WTC11 (cell line): ENCODE measurements at places on chromosomes 12 and 14. TPM values are rescaled to one million over a fixed set of nuclear protein-coding genes. Genes with fewer than 3 reads are reported as not detected.

- no peak for DNase-seq
These were observed 15.0 kb downstream of the VCPKMT start for GRCh38 chr14:50101417-50101816.

GRCh38 chr12:95022477-95022876 is 19.0 kb upstream of the NDUFA12 start:
- DNase-seq: no peak

GRCh38 chr14:62428429-62429203 is 616.6 kb downstream of the KCNH5 start:
- no peak for DNase-seq

- DNase-seq: no peak
These were observed 320.7 kb downstream of the SOX5 start for GRCh38 chr12:23628806-23629205.

GRCh38 chr12:123840765-123841425 is 78.8 kb downstream of the DNAH10 start:
- no peak for DNase-seq

GRCh38 chr12:76704693-76705092 is 59.2 kb upstream of the ZDHHC17 start:
- DNase-seq: no peak

- DNase-seq: no peak
These were observed 30.8 kb downstream of the TMTC3 start for GRCh38 chr12:88172844-88173407.

GRCh38 chr12:120705618-120706017 is 4.6 kb upstream of the UNC119B start:
- no peak for DNase-seq

DNA sequence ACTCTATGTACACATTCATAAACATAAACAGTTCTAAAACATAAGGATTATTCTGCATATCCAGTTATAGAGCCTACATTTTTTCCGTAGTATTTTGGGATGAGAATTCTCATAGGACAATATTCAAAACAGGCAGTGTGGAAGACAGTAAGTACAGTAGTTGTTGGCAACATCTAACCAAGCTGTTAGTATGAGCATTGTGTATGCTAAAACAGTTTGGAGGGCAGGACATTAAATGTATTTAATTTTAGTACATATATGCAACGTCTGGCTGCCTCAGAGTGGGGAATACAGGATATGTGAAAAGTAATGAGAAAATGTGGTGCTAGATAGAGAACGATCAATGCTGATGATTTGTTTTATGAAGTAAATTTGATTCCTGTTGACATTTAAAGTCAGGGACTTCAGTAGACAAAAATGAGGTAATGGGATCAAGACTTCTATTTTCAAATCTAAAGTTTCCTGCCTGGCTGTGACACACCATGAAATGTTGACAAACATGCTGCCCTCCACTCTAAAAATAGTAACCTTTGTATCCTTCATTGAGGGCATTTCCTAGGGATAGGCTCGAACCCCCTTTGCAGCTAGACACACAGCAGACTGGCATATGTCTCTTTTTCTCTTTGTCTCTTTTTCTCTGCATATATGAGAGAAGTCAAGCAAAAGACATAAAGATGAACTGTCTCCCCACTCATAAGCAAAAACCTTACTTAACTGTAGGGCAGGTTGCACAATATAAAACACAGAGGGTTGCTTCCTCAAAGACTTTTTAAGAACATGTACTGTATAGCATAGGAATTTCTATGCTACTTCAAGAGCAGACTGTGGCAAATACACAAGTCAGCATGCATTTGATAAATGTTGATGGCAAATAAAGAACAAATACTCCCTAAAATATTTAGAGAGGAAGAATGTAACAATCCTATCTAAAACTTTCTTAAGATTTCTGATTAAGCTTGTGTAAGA is 75.5 kb upstream of the GTF2A1 start:
- no peak for DNase-seq

DNA sequence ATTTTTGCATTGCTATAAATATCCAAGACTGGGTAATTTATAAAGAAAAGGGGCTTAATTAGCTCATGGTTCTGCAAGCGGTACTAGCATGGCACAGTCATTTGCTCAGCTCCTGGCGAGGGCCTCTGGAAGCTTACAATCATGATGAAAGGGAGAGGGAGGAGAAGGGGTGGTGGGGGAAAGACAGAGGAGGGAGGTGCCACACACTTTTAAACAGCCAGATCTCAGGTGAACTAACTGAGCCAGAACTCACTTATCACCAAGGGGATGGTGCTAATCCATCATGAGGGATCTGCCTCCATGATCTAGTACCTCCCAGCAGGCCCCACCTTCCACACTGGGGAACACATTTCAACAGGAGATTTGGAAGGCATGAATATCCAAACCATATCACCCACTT is 476.3 kb downstream of the PCNX1 start:
- DNase-seq: no peak

DNA sequence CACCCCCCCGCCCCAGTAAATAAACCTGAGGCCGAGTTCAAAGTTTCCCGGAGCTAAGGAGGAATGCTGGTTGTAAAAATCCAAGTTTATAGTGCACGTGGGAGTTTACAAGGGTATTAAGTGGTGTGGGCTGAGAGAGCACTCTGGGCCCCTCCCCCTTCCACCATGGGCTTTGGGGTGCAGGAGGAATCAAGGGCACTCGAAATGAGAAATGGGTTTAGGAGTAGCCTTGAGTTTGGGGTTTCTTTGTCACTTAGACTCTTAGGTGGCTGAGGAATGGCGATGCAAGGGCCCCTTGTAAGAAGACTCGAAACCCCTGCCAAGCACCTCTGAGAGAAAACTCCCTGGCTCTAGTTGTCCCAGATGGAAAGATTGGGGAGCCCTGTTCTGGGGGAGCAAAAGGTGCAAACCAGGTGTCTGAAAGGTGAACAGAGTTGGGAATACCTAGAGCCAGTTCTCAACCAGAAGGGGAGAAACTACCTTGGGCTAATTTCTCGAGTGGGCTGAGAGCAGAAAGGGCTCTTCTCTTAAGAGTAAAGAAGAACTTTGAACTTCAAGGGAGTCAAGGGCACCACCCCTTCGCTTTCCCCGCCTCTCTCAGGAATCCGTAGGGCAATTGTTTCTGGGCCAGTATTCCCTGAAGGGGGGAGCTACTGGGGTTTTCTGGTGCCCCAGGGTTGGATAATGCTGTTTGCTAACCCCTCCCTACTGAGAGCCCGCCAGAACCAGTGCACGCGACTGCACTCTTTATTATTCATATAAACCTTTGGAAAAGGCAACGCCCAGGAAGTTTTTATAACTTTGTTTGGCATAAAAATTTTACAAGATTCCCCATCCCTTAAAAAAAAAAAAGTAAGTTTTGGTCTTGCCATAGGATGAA is 4.0 kb upstream of the HOTAIR start:
- no peak for DNase-seq

GRCh38 chr14:103126088-103126872 is 3.0 kb downstream of the TNFAIP2 start:
- DNase-seq: no peak

DNA sequence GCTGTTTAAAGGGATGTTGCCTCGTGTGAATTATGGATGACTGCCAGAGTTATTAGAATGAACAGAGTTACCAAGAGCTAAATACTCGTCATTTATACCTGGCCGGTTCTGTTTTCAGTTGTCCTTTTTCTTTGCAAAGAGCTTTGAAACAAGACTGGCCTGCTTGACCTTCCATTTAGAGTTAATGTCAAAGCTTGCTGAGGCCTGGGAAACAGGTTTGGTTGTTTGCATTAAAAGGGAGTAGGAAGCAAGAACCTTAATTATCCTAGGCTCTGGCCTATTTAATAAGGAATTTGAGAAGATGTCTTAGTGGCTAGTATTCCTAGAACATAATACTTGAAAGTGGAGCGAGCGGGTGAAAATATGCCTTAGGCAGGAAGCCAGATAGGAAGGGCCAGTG is 233.3 kb downstream of the CACNA1C start:
- DNase-seq: no peak

- no peak for DNase-seq
These were observed 17.3 kb downstream of the SLC25A47 start for GRCh38 chr14:100340423-100340813.

- no peak for DNase-seq
These were observed 5.2 kb downstream of the NEDD1 start for GRCh38 chr12:96912261-96912660.

- DNase-seq: no peak
These were observed 23.1 kb downstream of the PIK3C2G start for GRCh38 chr12:18284386-18284785.

DNA sequence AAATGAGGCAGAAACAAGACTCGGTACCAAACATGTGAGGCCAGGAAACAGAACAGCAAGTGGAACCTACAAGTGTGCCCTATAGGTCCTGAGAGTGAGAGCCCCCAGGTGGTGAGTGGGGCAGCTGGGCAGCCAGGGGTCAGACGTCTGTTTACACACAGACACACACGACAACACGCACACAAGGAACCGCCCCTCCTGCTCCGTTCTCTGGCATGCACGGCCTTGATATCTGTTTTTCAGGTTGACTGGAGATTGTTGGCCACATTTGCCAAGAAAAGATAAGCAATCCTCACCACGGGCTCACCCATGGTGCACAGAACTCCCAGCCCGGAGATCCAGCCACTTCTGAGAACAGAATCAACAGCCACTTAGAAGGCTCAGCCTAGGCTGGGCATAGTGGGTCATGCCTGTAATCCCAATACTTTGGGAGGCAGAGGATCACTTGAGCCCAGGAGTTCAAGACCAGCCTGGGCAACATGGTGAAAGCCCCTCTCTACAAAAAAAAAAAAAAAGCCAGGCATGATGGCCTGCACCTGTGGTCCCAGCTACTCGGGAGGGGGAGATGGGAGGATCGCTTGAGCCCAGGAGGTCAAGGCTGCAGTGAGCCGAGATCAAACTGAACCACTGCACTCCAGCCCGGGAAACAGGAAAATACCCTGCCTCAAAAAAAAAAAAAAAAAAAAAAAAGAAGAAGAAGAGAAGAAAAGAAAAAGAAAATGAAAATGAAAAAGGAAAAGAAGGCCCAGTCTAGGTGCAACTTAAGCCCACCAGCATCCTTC is 19.4 kb upstream of the EIF5 start:
- no peak for DNase-seq

- DNase-seq: no peak
These were observed 132.9 kb downstream of the ATP23 start for GRCh38 chr12:58074259-58074658.

DNA sequence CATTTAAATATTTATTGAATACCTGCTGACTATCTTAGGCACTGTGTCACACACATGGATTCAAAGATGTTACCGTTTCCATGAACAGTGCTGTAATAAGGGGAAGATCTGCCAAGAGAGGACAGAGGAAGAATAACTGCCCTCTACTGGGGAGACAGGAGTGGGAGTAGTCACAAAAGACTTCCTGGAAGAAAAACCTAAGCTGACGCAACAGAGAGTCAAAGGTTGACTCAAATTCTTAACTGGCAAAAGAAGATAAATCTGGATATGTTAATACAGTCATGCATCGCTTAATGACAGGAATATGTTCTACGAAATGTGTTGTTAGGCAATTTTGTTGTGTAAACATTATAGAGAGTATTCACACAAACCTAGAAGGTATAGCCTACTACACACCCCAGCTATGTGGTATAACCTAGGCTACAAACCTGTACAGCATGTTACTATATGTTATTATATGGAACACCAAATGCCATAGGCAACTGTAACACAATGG is 51.5 kb downstream of the DCAF5 start:
- no peak for DNase-seq

DNA sequence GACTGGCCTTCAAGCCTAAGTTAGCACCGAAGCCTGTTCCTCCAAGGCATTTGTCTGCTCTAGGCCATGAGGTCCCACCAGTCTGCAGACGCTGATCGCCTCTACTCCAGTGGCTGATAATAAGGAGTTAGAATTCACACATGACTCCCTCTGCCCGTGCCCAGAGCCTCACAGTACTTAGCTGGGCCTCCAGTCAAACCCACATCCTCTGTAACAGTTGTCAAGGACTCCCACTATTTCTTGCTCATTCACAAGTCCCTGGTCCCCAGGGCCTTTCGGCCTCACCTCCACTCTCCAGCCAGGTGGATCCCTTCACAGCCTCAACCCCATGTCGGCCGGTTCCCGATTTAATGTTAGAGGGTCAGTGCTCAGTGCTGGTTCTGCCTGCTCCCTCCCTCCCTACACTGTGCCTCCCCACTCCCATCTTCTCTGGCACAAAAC is 6.3 kb upstream of the KRT5 start:
- no peak for DNase-seq

DNA sequence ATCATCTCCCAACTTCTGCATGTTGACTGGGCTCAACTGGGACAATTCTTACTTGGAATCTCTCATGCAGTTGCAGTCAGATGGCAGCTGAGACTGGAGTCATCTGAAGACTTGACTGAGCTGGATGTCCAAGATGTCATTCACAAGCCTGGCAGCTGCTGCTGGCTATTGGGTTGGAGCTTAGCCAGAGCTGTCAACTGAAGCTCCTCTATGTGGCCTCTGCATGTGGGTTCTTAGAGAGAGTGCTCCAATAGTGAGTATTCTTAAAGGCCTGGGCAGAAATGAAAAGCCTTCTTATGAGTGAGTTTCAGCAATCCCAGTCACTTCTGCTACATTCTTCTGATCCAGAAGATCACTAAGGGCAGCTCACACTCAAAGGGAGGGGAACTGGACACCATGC is 440.9 kb downstream of the LRIG3 start:
- no peak for DNase-seq

DNA sequence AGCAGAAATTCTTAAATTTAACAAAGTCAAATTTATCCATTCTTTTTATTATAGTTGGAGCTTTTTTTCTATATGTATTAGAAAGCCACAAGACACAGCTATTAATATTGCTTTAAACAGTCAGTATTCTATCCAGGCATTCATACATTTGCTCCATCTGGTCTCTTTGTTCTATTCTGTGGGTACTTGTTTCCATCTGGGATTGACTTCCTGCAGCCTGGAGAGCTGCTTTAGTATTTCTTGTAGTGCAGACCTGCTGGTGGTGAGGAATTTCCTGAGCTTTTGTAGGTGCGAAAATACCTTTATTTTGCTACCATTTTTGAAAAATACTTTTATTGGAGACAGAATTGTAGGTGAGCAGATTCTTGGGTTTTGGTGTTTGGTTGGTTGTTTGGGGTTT is 29.0 kb downstream of the CCDC60 start:
- DNase-seq: no peak

GRCh38 chr14:35375558-35376025 is 29.0 kb downstream of the NFKBIA start:
- no peak for DNase-seq

DNA sequence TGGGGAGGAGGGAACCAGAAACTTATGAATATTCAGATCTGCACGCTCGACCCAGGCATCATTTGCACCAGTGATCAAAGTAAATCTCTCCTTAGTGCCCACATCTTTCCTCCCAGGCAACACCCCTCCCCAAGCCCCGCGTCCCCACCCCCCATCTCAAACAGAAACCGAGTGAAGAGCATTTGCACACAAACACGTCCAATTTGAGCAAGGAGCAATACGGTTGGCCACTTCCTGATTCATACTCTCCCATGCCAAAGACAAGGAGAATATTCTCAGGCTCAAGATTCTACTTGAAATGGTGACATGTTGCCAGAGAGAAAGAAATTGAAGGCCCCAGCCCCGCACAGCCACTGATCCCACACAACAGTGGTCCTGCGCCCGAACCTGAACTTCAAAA is 7.1 kb downstream of the FOXN3 start:
- DNase-seq: no peak

GRCh38 chr14:37655418-37655817 is 60.0 kb downstream of the TTC6 start:
- no peak for DNase-seq

KLRG1 gene
- 6.2 to 7.4 TPM (median 7.2 TPM) in 3 replicates for total RNA-seq

MMP14 gene
- total RNA-seq: 81.6 to 94.4 TPM (median 83.9 TPM) in 3 replicates

DPF3 gene
- total RNA-seq: 0.31 to 0.53 TPM (median 0.32 TPM) in 3 replicates

OR4E1 gene
- not detected in 3 replicates for total RNA-seq

PIWIL1 gene
- not detected in 3 replicates for total RNA-seq

NEMF gene
- total RNA-seq: 50.1 to 51.2 TPM (median 50.1 TPM) in 3 replicates
